Left ventricle myocardium inferior (tissue), 1 donor: ENCODE measurements at places on chromosomes 4 and X. TPM values are rescaled to one million over a fixed set of nuclear protein-coding genes. Genes with fewer than 3 reads are reported as not detected.
A peak's percentile ranks its signal among the peaks of the same experiment; 100 is the strongest.

DNA sequence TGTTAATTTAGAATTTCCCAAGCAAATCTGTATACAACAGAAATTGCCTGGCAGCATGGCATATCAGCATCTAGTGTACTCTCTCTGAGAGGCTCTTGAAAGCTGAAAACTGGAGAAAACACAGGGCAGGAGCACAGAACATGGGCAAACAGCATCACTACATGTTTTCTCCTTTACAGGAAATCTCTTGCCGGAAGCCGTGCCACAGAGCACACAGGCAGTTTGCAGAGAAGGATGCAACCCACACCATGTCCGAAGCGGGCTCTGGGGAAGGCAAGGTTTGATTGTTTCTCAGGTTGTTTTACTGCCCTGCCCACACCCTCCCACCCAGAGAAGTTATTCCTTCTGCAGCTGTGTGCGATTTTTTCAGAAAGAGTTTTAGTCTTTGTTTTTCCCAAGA, 41.1 kb upstream of the FAM9C start:
- DNase-seq, result no peak

DNA sequence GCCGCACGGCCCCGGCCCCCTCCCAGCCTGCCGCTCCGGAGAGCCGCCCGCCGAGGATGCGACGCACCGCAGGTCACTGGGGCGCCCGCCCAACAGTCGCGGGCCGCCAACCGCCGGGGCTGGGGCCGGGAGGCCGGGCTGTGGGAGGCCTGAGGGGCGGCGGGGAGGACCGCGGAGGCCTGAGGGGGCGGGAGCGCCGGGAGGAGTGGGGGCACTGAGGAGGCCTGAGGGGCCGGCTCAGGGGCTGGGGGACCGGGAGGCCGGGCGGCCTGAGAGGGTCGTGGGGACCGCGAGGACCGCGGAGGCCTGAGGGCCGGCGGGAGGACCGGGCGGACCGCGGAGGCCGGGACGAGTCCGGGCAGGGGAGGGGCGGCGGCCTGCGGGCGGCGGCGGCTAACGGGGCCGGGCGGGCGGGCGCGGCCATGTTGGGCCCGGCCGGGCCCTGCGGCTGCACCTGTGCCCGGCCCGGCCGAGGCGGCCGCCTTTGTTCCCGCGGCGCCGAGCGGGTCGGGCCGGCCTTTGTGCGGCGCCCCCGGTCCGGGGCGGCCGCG, 353 bp downstream of the NSD2 start:
- DNase-seq, result no peak

Gene TMPRSS11A
- total RNA-seq, result not detected

Gene FBXL5
- 91.6 TPM for total RNA-seq

DNA sequence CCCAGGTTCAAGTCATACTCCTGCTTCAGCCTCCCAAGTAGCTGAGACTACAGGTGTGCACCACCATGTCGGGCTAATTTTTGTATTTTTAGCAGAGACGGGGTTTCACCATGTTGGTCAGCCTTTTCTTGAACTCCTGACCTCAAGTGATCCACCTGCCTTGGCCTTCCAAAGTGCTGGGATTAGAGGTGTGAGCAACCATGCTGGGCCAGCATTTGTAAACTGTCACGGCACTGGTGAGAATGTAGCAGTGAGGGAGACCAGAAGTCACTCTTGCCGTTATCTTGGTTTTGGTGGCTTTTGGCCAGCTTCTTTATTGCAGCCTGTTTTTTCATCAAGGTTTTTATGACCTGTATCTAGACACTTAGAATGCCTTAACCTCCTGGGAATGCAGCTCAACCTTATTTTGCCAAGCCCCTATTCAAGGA, 22.4 kb downstream of the PCDH18 start:
- DNase-seq, result no peak

- no peak for DNase-seq
Measured at GRCh38 chrX:132435222-132435621, 53.6 kb downstream of the MBNL3 start.

- DNase-seq, result no peak
Measured at GRCh38 chrX:26219351-26219750, 3.4 kb downstream of the MAGEB5 start.

Gene RUFY3
- 20.5 TPM for total RNA-seq

Gene MCUB
- 3.3 TPM for total RNA-seq

DNA sequence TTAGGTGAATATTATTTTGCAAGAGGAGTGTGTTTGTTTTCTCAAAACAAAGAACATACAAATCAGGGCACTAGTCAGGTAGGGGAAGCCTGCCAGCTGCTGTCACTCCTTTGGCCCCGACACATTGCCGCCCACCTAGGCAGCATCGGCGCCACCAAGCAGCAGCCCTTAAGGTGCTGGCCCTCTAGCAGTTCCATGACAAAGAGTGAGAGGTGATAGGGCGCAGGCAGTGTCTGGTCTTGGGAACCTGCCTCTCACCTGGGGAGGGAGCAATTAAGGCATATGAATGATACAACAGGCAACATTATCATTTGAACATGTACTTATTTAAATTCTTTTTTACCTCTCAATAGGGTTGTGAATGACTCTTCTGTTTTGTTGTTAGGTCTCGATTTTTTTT, 135.1 kb downstream of the PLS3 start:
- no peak for DNase-seq

- DNase-seq, result no peak
Measured at GRCh38 chr4:156195914-156196313, 242.2 kb upstream of the CTSO start.

DNA sequence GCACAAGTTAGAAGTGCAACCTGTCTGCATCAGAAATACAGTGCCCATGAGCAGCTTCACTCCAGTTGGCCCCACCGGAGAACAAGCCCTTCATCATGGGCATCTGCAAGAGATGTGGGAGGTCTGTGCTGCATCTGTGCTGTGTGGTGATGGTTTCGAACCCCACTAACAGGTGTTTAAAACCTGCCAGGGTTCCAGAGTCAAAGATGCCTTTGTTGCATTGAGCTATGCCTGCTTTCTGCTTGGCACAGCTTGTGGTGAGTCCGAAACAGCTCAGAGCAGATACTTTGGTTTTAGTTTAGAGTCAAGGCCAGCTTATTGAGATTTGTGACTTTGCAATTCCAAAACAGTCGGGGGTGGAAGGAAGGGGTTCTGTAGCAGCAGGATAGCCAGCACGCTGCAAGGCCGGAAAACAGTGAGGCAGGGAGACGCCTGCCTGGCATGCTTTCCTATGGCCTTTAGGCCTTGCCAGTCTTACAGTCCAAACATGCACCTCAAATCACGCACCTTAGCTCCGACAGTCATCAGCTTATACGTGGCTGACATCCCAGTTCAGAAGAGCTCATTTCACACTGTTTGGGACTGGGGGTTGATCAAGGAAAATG, 21.8 kb downstream of the MAGEA9 start:
- no peak for DNase-seq

DNA sequence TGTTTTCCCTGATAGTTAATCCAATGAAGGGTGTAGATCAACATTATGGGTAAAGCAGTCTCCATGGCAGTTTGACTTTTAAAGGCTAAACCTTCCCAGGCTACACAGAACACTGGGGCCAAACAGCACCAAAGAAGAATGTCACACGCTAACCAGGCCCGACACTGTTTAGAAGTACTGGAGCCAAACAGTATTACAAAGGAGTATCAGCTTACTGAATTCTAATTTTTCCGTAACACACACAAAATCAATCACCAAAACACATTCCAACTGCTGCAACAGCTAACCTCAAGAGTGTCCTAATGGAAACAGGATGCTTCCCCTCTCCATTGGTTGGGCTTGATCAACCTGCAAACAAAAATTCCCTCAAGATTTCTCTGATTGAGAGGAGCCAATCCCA, 783.5 kb downstream of the PCDH18 start:
- DNase-seq, result no peak

DNA sequence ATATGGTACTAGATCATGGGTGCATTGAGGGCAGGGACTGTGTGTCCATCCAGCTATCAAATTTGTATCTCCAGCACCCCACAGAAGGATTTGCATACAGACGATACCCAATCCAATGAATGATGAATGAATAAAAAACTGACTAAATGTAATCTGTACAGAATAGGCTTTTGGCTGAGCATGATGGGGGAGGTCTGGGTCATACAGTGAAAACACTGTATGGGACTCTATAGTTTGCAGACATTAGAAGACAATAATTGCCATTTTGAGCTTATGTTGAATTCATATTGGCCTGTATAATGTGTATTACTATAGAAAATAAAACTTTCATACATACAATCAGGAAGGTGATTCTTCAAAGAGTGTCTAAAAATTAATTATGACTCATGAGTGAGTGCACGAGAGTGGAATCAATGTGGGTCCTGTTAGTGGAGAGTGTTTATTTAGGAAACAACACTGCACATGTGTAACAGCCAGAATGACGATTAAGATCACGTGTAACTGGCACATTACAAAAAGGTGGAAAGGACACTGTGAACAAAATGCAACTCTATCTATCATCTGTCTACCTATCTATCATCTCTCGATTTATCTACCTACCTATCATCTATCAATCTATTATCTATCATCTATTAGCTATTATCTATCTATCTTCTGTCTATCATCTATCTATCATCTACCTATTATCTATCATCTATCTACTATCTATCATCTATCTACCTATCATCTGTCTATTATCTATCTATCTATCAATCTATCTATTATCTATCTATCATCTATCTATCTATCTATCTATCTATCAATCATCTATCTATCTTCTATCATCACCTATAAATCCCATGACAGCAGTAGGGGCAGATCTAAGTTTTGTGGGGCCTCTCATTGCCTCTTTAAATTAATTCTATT, 201.3 kb downstream of the PTTG2 start:
- no peak for DNase-seq

Gene COX7B2
- total RNA-seq, result not detected

GRCh38 chrX:69060631-69061408, 104.4 kb downstream of the PJA1 start:
- DNase-seq, result peak; percentile 26

GRCh38 chr4:74549936-74550335, 105.0 kb downstream of the AREG start:
- DNase-seq, result no peak

DNA sequence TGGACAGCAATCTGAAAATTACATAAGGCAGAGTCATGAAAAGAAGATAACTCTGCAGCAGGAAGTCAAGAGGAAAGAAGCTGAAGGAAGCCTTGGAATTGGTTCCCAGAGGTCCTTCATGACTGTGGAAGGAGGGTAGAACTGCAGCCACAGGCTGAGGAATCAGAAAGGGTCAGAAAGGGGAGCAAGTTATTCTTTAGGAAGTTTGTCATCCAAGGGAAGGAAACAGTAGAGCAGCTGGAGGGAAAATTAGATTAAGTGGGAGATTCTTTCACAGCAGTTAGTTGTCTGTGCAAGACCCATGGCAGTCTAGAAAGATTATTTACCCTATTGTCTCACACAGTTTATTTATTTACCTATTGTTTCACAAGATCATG, 9.3 kb upstream of the ADH1C start:
- no peak for DNase-seq

DNA sequence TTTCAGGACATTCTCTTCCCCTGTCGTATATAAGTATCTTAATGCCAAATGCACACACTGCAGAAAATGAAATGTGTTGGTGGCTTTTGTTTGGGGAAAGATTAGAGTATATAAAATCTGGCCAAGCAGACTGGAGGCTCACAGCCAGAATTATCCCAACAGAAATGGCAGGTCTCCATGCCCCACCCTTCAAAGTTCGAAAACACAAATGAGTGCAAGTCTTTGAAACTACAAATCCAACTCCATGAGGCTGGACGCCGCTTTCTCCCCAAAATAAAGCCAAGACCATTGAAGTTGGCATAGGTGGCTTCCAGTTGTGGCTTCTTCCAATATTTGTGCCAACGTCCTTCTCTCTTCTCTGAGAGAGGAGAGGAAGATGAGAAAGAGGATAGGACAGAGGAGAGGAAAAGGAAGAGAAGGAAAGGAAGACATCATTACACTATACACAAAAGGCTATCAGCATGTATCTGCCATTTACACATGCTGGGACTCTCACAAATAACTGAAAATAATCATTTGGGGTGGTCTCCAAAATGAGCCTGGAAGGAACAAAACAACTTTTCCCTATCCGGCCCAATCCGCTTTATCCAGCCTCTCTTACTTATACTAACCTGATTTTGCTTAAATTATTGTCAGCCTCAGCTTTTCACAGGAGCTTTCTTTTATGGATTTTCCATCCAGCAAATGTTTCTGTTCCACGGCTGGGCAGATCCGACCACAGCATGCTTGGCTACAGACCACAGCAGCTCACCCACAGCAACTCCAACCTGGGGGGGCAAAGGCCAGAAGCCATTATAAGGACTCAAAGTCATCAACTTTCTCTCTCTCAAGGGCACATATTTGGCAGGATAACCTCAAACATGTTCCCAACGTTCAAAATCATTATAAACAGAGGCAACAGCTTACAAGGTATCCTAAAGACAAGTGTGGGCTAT, 71.7 kb downstream of the APBB2 start:
- DNase-seq, result peak; percentile 39

- DNase-seq, result no peak
Measured at GRCh38 chr4:47747211-47747610, 90.7 kb downstream of the CORIN start.

DNA sequence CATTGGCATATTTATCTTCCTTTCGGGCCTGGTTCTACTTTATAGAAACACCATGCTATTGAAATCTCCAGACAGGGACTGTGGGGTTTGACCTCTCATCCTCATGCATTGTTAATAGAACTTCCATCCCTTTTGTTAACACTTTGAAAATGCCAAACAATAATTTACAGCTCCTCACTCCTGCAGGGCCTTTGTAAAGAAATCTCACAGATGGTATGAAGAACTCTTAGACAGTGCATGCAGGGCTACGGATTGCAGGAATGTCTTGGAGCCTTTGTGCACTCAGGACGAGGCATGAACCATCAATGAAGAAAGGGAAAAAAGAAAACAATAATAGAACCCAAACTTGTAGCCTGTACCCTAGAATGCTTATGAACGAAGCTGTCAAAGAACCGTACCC, 92.8 kb upstream of the TMEM47 start:
- no peak for DNase-seq

GRCh38 chr4:67871867-67872266, 11.9 kb downstream of the TMPRSS11D start:
- DNase-seq, result no peak

DNA sequence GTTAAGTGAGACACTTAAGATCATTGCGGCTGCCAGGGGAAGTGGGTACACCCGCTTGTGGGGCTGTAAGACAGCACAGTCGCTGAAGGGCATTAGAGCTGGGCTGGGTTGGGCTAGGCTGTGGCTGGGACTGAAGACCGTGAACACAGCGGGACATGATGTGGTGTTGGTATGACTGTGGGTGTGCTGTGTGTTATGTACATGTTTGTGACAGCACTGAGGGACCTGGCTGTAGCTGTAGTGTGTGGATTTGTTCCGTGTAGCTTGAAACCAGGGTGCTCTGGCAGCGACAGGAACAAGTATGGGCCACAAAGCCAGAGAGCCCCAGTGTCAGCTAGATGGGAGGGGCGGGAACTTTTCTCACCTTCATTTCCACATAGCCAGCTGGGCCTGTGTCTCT, 82.1 kb downstream of the NHSL2 start:
- DNase-seq, result no peak

GRCh38 chrX:152537373-152537772, 86.3 kb upstream of the GABRA3 start:
- no peak for DNase-seq

Gene ARHGAP36
- total RNA-seq, result not detected

Gene WDR17
- 0.38 TPM for total RNA-seq

Gene SLC25A43
- 1.4 TPM for total RNA-seq

- no peak for DNase-seq
Measured at GRCh38 chrX:30533266-30533665, 44.3 kb downstream of the TASL start.

- DNase-seq, result no peak
Measured at GRCh38 chr4:165656399-165656798, 216.6 kb upstream of the TLL1 start.

- no peak for DNase-seq
Measured at GRCh38 chrX:1587161-1587560, 4.2 kb upstream of the AKAP17A start.
